ENCODE measurements at places on chromosomes 4 and X.

DNA sequence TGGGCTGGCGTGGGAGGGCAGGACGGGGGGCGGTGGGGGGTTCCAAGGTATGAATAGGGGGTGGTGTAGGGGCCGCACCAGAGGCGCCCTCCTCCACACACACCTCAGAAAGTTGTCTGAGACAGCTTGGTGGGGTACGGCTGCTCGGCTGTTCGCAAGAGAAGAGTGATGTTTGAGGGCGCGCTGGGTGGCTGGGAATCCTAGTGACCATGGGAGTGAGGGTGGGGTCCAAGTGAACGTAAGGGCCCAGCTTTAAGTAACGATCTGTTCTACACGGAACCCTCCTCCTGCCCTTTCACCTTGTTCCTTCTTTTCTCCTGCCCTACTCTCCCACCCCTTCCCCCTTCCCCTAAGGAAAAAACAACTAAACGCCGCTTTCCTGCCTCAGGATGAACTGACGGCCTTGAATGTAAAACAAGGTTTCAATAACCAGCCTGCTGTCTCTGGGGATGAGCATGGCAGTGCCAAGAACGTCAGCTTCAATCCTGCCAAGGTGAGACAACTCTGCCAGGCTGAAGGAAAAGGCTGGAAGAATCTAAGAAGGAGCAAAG, 664 bp downstream of the MED12 start:
- DNase-seq: no peak

DNA sequence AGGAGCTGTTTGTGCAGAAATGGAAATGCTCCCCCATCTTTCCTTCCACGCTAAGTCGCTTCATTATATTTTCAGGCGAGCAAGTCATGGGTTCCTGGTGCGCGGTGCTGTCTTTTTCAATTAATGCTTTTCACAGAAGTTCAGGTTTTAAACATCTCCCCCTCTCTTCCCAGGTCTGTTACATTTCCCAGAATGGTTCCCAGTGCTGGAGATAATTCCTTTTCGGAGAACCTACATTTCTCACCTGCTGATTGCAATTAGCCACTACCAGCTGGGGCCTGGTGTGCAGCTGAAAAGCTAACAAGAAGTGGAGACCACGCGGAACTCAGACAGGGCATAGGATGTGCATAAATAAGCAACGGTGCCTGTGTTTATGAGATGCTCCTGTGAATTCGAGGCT, 217.8 kb downstream of the MID1IP1 start:
- DNase-seq: no peak

DNA sequence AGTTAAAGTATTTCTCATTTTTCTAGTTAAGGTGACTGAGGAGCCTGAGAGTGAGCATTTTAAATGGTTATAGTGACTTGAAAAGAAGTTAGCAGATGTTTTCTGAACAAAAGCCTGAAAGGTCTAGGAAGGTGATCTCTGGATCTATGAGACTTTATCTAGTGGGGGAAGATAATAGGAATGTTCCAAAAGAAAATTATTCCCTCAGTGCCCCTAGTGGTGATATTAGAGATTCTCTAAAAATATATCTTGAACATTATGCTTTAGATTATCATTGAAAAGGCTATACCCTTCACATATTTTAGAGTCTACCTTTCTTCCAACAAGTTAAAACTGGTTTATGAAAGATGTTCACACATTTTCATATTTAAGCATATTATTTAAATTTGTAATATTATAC, 69.0 kb upstream of the SPANXN1 start:
- no peak for DNase-seq

GRCh38 chrX:20913760-20914159, 460.5 kb upstream of the CNKSR2 start:
- DNase-seq: peak; percentile 13

DNA sequence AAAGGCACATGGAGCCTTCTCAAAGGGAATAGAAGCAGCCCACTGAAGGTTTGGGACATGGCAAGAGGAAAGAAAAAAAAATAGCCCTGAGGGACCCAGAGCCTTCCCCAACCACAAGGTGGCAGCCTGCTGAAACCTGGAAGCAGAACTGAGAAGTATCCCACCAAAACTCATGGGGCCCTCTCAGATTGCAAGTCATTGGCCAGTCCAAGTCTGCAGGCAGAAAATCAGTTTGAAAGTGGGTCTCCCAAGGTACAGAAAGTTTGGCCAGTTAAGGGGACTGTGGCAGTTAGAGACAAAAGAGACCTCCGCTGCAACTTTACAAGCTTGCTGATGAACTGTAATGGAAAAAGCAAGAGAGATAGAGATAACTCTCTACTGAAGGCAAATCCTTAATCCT, 155.8 kb downstream of the ANTXR2 start:
- DNase-seq: peak; percentile 75

- peak; percentile 96 for DNase-seq
These were observed 230.3 kb upstream of the PGRMC2 start for GRCh38 chr4:128517739-128518510.

GRCh38 chr4:55321707-55322264, 24.3 kb upstream of the SRD5A3 start:
- peak; percentile 93 for DNase-seq

DNA sequence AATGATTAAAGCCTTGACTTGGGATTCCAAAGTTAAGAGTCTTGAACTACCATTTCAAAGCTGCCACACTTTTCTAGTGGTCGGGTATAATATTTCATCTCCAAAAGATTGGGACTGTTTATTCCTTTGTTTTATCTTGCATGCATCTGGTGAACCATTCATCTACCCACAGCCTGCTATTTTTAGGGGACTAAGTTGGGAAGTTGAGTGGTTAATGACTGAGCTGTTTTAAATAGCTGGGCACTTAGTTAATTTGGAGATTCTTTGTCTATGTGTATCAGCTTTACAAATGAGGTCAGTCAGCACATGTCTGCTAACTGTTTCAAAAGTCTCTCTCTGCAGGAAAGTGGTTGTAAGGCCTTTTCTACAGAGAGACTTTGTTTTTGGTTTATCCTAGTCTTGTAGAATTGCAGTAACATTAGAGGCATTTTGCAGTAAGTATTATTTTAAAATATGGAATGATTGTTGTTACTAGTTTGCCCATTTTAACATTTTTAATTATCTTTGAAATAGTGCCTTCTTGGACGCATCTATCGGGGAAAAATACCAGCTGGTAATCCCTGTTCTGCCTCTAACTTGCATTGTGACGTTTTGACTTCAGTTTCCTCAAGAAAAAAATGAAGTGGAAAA, 8.2 kb downstream of the BMP2K start:
- DNase-seq: peak; percentile 40

DNA sequence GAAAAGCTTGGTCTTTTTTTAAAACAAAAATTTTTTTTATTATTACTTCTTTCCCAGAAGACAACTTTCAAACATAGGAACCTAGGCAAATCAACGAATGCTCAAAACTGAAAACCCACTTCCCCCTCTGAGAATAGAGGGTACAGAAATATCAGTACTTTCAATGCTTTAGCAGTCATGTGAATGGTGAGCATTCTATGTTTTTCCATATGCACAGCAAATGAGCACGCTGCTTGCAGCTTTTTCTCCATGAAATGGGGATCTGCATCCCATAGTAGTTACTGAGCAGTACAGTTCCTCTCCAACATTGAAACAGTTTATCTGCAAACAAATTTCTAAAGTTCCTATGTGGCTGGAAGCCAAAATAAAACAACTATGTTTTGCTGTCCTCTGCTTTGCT, 108.4 kb upstream of the BMP2K start:
- no peak for DNase-seq

GRCh38 chr4:127410201-127410600, 222.6 kb upstream of the INTU start:
- no peak for DNase-seq

DNA sequence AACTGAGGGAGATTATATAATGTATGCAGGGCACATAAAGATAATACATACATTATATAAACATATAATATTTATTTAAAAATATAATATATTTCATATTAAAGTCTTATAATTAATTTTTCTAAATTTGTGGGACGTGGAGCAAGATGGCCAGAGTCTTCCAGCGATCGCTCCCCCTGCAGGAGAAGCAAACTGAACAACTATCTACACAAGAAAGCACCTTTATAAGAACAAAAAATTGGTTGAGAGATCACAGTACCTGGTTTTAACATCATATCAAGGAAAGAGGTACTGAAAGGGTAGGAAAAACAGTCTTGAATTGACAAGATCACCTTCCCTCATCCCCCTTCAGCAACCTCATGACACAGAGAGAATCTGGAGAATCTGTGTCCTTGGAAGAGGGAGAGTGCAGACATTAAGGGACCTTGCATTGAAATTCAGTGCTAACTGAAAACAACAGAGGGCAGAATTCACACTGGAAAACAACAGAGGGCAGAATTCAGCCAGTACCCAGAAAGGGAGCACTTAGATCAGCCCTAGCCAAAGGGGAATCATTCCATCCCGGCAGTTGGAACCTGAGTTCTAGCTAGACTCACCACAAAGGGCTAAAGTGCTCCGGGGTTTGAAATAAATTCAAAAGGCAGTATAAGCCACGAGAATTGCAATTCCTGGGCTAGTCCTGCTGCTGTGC, 262.5 kb upstream of the NDST3 start:
- DNase-seq: no peak

GRCh38 chr4:79082997-79083396, 143.8 kb upstream of the PAQR3 start:
- no peak for DNase-seq

- peak; percentile 10 for DNase-seq
These were observed 665.1 kb downstream of the RAPGEF2 start for GRCh38 chr4:159768016-159768415.

DNA sequence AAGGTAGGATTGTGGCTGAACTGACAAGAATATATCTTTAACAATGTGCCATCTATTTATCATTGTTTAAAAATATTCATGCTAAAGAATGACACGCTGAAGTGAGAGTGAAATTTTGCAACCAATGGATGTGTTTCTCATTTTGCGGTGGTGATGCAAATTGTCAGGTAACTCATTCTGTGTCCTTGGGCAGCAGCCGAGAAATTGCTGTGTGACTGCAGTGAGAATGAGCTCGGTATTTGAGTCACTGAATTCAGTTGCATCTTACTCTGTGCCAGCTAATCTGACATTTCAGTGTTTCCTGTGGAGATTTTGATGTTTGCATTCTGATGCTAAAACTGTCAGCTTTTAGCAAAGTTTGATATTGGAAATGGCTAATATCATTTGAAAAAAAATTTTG, 28.1 kb downstream of the MCUB start:
- no peak for DNase-seq

DNA sequence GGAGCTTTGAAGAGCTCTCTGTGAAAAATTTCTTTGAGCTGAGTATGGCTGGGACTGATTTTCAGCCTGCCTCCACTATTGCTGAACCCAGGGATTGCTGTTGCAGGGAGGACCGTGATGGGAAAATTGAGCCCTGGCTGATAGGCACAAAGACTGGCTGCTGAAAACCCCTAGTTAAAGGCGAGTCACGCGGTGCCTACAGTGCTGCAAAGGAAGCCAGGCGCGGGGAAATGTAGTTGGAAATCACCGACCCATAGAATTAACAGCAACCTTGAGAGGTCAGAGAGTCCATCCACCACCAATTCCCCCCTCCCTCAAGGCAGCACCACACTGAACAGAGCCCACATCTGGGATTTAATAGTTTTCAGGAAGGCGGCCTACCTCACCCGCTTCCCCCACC, 26.0 kb downstream of the FRMD7 start:
- no peak for DNase-seq

DNA sequence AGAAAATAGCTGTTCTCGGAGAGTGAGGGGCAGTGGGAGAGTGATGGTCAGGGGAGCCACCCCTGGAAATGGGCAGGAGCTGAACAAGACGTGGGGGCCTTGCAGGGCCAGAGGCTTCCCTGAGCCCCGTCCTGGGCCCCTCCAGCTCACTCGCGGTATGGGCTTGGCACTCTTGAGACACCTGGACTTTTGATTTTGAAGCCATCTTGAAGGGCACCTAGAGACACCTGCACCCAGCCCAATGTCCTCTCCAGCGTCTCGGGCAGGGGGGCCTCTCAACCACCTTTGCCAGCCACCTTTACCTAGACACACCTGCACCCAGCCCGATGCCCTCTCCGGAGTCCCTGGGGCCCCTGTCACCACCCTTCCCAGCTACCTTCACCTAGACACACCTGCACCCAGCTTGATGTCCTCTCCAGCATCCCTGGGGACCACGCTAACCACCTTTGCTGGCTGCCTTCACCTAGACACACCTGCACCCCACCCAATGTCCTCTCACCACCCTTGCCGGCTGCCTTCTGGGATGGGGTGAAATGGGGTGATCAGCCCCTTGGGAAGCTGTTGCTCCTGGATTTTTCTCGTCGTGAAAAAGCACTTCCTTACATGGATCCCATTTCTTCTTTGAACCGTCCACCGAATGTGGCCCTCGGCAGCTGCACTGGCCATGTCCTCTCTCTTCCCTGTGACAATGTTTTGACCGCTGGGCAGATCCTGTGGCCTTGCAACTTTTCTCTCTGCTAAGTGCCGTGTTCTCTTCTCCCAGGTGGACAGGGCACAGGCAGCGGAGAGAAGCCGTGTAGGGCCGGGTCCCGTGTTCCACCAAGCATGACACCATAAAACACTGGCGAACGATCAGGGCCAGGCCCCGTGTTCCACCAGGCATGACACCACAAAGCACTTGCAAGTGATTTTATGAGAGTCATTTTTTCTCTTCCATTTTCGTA, 47.5 kb downstream of the CPZ start:
- no peak for DNase-seq

DNA sequence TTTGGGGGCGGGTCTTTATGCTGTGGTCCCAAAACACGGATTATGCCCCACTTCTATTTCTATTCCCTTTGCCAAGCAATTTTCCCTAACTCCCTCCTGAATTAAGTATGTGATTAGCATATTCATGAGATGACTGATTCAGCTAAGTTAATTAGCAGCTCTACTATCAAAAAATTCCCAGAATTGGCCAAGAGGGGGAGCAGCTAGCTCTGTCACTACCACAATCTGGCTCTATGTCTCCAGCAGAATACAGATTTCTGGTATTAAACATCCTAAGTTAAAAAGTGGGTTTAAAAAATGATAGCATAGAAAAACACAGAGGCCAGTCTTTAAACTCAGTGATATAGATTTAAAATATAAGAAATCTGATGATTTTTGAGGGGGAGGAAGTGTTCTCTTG, 80.3 kb downstream of the GPC4 start:
- peak; percentile 32 for DNase-seq

DNA sequence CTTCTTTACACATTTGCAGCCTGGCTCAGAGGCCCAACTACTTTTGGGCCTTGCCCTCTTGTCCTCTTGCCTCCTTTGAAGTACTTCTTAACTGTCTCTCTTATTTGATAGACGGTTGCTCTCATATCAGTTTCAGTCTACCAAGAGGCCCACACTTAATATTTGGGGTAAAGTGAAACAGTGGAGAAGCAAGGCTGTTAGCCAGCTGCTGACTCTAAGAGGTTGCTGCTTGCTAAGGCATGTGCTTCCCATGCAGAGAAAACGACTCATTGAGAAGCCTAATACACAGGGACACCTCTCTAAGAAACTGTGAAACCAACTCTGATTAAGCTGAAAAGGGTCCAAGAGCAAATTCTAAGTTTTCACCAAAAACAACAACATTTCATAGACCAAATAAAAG, 94.6 kb downstream of the PPP3CA start:
- no peak for DNase-seq

DNA sequence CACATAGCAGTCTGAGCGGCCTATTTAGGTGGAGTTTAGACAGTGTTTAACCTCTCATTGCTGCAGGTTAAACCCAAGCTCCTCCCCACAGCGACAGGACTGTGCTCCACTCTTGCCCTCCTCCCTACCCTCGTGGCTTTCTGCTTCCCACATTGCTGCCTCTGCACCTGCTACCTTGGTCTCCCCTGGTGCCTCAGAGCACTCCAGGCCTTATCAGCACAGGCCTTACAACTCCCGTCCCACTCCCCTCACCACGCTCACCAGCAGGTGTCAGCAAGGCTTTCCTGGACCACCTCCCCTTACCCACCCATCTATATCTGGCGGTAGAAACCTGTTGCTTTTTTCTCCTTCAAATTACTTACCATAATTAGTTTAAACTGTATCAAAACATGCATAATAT, 18.6 kb downstream of the HELT start:
- DNase-seq: no peak

Measured in fibroblast of pulmonary artery (primary cell).